ENCODE measurements at places on chromosomes 1 and 21.

GRCh38 chr1:108851567-108851966 is 5.3 kb downstream of the AKNAD1 start:
- DNase-seq: no peak

DNA sequence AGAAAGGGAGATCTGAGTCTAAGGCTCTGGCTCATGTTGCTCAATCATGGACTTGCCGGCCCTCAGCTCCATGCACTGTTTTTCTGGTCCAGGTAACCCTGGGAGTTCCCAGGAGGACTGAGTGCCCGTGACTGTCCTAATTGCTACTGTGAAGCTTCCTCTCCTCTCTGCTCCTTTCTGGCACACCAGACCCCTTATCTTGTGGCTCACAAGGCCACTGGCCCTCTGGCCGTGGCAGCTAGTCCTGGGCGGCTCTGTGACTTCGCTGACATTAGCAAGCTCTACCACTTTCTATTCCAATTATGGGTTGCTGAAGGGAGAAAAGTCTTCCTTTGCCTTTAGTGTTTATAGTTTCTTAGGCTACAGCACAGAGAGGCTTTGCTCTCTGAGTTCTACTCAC is 380.2 kb downstream of the RWDD3 start:
- DNase-seq: no peak

DNA sequence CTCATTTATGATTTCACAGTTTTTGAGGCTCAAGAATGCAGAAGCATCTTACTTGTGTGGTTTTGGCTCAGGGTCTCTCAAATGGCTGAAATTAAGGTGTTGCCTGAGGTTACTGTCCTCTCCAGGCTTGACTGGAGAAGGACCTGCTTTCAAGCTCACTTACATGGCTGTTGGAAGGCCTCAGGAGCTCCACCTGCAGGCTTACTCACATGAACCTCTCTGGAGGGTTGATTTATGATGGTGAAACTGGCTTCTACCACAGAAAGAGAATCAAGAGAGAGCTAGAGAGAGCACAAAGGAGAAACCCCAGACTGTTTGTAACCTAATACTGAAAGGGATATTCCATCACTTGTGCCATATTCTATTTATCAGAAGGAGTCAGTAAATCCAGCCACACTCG is 6.2 kb upstream of the KCNK2 start:
- peak; percentile 38 for DNase-seq

DNA sequence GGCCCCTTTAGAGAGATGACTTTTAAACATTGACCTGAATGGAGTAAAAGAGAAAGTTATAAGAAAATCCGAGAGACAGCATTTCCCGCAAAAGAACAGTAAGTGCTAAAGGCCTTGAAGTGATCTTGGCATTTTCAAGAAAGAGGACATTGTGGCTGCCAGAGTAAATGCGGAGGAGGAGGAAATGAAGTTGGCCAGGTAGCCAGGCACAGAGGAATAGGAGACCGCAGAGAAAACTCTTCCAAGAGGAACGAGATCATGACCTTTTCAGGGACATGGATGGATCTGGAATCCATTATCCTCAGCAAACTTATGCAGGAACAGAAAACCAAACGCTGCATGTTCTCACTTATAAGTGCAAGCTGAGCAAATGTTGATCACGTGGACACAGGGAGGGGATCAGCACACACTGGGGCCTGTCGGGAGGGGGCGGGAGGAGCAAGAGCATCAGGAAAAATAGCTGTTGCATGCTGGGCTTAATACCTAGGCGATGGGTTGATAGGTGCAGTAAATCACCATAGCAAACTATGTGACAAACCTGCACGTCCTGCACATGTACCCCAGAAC is 49.7 kb downstream of the EEIG2 start:
- no peak for DNase-seq

- no peak for DNase-seq
Measured at GRCh38 chr21:35509001-35509704, 460.1 kb upstream of the RUNX1 start.

DNA sequence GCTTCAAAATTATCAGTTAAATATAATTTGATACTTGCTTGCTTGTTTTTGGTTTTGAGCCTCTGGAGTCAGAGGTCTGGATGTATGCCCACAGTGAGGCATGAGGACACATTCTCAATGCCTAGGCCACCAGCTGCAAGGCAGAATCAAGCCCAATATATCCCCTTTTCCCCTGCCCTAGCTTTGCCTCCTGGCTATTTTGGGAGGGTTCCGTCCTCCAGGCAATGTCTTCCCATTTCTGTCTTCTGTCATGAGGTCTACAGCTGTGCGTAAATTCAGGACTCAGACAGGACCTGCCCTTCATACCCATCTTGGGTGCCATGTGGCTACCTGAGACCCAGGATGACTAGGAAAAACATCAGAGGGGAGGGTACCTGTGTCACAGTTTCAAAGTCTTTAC is 19.2 kb downstream of the NRDC start:
- DNase-seq: no peak

DNA sequence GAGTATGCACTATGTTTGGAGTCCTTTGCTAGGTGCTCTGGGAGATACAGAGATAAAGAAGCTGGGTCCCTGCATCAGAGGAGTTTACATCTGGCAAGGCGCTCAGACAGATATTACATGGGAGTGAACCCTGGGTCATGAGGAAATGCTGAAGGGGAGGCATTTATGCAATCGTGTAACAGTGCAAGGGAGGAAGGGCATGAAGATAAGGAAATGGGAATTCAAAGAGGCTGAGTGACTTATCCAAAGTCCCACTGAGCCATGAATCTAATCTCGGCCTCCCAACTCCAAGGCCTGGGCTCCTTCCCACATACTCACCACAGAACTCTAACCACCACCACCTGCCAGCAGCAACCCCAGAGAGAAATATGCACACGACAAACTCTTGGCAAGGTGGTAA is 51.6 kb downstream of the FAM163A start:
- peak; percentile 33 for DNase-seq

DNA sequence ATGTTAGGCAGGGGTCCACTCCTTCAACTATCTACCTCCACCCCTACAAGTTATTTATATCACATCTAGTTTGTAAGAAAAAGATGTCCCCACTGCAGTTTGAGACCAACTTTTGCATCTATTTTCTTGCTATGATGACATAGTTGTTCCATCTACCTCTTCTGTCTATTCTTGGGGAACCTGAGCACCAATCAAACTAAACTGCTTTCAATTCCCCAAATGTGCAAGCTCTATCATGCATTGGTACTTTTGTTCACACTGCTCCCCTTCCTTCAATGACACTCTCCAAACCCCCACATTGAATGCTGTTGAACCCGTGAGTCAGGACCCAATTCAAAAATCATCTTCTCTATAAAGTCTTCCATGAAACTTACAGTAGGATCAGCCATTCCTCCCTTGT is 16.0 kb upstream of the FRRS1 start:
- no peak for DNase-seq

DNA sequence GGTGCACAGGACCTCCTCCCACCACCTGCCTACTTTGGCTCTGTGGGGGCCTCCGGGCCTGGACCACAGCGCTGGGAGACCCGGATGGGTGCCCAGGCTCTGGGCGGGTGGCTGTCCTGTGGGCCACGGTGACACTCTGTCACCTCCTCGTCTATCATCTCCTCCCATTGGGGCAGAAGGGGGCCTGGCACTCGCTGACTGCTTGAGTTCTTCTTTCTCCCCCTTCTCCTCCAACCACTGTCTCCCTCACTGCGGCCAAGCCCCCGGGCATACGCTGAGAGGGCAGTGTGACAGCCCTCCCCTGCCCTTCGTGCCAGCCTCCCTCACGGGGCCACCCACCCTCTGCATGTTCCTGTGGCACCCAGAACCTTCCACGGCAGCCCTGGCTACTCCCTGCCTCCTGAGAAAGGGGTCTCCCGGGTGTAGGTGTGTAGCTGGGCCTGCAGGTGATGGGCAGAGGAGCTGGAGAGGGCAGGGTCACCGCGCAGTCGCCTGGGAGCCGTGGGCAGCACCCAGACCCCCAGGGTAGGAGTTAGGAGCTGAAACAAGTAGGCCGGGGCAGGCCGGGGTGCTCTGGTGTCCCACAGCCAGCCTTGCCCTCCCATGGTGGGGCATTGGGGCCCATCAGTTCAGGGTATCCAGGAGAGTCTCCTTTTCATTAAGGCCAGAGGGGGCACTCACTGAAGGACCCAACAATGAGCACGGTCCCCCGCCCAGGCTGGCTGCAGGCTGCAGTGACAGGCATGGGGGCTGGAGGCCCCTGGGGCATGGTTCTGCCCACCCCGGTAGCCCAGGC is 9.2 kb upstream of the ARF1 start:
- no peak for DNase-seq

DNA sequence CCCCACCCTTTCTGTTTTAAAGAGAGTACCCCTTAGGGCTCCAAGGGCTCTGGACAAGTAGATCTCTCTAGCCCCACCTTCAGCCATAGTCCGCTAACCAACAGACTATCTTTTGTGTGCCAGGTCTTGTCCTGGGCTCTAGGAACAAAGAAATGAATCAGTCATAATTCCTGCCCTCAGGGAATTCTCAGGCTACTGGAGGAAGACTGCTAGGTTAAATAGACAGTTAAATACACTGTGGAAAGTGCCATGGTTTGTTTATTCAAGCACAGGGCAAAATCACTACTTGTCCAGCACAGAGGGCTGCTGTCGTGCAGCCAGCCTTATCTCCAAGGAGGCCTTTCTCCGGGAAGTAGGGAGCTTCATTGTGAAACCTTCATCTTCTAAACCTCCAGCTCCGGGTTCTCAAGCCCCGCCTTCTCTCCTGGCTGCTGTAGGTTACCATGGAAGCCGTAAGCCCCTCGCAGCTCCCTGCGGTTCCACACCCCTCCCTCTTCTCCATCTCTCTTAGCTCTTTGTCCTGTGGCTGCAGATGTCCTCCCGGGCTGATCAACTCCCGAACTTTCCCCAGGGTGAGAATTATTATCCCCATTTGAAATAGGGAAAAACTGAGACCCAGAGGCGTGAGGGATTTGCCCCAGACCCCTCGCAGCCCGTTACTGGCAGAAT is 29.8 kb downstream of the SHISAL2A start:
- DNase-seq: no peak

DNA sequence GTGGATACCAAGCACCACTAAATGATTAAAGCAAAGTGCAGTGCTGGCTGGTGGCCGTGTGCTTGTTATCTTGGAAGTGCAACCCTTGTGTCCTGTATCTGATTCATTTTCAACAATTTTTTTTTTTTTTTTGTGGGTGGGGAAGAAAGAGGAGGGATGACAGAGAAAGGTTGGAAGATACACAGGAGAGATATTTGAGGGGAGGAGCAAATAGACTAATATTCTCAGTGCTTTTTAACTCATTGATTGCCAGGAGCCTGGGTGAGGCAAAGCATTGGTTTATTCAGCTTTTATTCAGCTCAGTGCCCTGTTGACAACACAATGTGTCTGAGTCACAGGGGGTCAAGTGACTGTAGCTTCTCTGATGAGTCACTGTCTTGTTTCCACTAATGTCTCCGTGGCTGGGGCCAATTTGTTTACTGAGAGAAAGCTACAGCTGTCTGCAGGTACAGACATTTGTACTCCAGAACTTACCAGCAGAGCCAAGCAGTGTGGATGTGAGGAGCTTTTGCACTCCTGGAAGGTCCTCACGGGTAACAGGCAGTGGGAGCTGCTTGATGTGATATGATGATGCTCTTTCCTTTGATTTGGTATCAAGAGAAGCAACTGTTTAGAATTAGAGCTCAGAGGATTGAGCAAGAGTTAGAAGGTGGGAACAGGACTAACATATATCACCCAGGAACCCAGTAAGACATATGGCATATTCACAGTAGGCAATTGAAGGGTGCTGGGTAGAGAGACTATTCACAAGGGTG is 23.6 kb upstream of the DNM3 start:
- peak; percentile 12 for DNase-seq

DNA sequence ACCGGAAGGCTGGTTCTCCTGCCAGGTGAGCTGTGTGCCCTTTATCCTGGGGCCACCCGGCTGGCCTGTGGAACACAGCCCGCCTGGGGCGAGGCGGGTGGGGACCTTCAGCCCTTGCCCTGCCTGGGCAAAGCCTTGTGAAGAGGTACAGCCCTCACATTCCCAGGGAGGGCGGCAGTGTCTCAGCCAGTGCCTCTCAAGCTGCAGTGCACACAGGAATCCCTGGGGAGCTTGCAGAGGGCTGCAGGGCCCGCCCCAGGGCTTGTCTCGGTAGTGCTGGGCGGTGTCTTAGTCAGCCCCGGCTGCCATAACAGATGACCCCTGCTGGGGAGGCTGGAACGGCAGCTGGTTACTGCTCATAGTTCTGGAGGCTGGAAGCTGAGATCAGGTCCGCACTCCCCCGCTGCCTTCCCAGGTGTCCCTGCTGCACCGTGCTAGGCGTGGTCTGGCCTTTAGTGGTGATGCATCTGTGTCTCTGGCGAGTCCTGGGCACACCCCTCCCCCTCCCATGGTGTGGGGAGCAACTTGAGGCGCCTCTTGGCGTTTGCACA is 12.6 kb downstream of the DFFB start:
- DNase-seq: no peak

DNA sequence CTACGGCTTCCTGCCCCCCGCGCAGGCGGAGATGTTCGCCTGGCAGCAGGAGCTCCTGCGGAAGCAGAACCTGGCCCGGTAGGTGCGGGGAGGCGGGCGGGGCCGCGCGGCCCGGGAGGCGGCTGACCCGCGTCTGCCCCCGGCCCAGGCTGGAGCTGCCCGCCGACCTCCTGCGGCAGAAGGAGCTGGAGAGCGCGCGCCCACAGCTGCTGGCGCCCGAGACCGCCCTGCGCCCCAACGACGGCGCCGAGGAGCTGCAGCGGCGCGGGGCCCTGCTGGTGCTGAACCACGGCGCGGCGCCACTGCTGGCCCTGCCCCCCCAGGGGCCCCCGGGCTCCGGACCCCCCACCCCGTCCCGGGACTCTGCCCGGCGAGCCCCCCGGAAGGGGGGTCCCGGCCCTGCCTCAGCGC is 16.6 kb downstream of the NOC2L start:
- DNase-seq: no peak

DNA sequence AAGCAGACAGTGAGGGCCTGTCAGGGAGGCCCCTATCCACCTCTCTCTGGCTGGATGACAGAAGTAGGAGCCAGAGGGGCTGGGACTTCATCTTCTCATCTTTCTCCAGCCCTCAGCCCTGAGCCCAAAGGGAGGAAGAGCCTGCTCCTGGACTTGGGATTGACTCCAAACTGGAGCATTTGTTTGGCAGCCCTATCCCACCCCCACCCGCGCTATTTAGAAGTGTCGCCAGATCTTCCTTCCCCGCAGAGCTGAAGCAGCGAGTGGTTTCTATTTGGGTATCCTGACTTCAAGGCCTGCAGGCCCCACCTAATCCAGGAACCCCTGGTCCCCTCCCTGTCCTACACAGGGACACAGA is 9.6 kb downstream of the NES start:
- DNase-seq: no peak

- DNase-seq: no peak
Measured at GRCh38 chr1:201639391-201639790, 100.5 kb downstream of the NAV1 start.

- DNase-seq: no peak
Measured at GRCh38 chr21:41359286-41359685, 2.5 kb upstream of the MX2 start.

DNA sequence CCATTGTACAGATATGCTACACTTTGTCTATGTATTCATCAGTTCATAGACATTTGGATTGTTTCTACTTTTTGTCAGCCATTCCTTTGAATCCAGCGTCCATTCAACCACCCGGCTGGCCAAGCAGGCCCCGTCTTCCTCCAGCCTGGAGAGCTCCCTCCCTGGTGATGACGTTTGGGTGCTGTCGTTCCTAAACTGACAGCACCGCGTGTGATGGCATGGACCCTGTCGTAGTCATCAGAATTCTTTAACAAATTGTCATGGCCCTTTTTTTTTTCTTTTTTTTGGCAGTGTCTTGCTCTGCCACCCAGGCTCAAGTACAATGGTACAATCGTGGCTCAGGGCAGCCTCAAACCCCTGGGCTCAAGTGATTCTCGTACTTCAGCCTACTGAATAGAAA is 138.6 kb upstream of the ERRFI1 start:
- DNase-seq: no peak

All from astrocyte of the cerebellum (primary cell).